Stimulated activated CD4-positive, alpha-beta T cell treated with anti-CD3 and anti-CD28 coated beads, TNF-alpha, amount 100 ng/mL, for 1 hour (primary cell): ENCODE measurements at places on chromosomes 1 and 21.

DNA sequence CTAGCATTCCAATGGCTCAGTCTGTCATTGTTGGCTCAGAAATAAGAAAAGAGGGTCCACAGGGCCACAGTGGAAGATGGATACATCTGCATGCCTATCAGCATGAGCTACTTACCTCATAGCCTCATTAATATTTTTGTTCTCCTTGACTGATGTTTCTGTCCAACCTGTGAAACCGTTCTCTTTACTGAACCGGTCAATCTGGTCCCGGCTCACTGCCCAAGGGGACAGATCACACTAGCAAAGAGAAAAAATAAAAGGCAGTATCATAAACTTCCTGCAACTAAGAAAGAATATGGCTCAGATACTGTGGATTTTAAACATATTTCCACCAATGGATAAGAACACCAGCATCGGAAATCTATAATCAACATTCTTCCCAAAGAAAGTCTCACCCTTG lies 4.7 kb downstream of the RAB29 start:
- no peak for DNase-seq

DNA sequence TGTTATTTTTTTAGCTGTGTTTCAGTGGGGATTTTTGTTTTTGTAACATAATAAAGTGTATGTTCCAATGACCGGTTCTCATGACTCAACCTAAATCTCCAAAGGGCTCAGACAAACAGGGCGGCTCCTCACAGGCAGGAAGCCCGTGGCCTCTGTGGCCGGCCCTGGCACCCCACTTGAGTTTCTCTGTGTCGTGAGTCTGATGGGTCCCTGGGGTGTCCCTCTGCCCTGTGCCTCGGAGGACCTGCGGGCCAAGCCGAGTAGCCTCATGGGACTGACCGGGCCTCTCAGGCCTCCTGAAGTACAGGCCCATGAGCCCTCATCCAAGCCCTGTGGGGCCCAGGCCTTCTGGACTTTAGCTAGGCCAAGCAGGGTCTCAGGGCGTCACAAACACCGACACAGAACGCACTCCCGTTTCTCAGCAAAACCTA lies 16.1 kb upstream of the CCDC27 start:
- DNase-seq: no peak

- no peak for DNase-seq
Observed at GRCh38 chr1:97207868-97208267, 486.3 kb downstream of the PTBP2 start.

- no peak for DNase-seq
Observed at GRCh38 chr1:25560001-25560400, 16.6 kb downstream of the LDLRAP1 start.

DNA sequence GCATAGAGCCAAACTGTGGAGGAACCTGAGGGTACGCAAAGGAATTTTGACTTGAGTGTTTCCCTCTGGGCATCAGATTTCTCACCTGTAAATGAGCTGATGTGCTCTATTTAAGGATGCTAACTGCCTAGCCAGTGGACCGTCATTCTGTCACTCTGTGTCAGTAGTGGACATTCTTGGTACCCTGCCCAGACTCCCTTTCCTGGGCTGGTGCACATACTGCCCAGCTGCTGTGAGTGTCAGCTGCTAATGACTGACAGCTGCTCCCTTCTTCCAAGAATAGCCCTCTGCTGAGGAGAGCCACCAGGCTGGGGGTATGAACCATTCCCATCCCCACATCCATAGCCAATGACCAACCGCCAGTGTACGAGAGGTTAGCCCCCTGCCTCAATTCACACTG lies 193.1 kb upstream of the DAB1 start:
- no peak for DNase-seq

- DNase-seq: no peak
Observed at GRCh38 chr1:109091839-109092193, 1.3 kb downstream of the TMEM167B start.

GRCh38 chr1:156505679-156506298 lies 5.2 kb upstream of the MEF2D start:
- no peak for DNase-seq

DNA sequence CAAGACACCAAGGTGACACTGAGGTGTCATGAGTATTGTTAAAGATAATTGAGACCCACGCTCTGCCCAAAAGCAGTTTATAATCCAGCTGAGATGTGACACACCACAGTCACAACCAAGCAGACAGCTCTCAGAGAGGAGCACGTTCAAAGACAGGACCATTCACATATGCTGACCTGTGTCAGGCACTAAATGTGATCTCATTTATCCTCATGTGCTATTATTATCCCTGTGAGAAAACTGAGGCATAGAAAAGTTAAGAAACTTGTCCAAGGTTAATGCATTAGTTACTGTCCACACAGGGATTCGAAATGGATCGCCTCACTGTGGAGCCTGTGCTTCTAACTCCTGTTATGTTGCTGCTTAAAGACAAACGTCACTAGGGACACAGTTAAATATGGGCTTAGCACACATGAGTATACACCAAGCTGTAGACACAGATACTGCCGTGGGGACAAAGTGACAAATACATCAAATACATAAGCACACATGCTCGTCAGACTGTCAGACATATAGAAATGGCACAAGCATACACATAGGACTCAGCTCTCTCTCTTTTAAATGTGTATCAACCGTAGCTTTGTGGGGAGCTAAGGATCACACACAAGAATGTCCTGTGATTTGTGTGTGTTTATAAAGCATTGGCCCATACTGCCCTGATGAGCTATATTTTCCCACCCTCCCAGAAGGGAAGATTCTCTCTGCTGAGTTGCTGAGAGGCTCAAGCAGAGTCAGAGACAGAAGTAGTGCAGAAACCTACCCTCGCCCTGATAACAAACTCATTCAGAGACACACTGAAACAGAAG lies 3.5 kb upstream of the IGSF8 start:
- no peak for DNase-seq

DNA sequence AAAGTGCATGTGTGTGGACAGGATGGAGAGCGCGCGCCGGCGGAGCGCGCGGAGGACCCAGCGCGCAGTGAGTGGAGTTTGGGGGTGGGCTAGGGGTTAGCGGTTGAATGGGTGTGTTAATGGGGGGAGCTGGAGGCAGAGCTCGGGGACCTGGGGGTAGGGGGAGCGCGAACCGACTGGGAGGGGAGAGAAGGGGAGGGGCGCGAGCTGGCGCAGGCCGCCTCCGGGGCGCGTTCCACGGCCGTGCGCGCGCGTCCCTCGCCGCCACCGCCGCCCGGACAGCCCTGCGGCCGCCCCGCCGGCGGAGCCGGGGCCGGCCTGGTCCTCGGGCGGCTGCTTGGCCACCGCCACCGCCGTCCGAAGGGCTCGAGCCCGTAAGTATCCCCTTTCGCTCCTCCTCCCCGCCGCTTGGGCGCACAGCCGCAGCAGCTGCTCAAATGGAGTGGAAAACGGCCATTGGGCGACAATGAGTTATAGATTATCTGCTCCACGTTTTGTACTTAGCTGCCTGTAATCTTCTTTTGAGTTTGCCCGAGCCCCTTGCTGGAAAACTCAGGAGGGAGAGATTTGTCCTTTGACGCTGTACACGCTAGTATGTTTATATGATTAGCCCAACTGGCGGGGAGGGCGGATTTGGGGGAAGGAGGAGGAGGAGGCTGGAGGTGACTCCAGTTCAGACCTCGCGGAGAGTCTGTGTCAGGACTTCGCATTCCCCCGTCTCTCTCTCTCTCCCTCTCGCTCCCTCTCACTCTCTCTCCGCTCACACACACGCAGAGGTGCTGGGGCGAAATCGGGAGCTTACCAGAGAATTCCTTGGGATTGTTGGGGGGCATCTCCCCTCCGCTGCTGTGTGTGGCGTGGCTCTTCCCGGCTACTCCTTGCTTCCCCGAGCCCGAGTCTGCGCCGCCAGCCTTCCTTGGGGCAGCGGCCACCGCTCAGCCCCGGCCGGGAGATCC lies at the start of gene ADGRL2:
Gene ADGRL2, plus strand, starts transcription at position 240 of the 956 bp plus-strand sequence. CDS start 36,051 bp downstream, outside the sequence.
- DNase-seq: no peak

DNA sequence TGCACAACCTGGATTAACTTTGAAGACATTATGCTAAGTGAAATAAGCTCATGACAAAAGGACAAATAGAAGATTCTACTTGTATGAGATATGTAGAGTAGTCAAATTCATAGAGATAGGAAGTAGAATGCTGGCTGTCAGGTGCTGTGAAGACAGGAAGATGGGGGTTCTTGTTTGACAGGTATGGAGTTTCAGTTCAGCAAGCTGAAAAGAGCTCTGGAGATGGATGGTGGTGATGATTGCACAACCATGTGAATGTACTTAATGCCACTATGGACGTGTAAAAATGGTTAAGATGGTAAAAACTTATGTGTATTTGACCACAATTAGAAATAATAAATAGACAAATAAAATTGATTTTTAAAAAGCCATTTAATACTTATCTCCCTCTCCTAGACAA lies 169.8 kb upstream of the DUSP10 start:
- DNase-seq: no peak

DNA sequence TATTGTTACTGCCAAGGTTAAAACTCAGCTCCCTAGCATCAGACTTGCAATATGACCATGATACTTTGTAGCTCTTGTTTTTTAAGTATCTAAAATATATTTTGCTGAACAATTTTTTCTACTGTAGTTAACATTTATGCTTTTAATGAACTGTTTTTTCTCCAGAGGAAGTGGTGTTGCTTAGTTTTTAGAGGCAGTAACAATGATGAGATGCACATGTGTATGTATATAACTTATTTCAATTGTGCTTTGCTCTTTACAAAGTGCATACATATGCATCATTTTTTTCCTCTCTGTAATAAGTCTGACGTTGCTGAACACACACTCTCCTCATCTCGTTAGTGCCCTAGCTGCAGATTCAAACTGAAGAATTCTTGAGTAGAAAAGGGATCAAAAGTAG lies 418.8 kb downstream of the ZP4 start:
- no peak for DNase-seq

- DNase-seq: no peak
Observed at GRCh38 chr1:201633811-201634210, 94.9 kb downstream of the NAV1 start.

GRCh38 chr1:228362141-228362883 lies 44.3 kb downstream of the TRIM11 start:
- no peak for DNase-seq

DNA sequence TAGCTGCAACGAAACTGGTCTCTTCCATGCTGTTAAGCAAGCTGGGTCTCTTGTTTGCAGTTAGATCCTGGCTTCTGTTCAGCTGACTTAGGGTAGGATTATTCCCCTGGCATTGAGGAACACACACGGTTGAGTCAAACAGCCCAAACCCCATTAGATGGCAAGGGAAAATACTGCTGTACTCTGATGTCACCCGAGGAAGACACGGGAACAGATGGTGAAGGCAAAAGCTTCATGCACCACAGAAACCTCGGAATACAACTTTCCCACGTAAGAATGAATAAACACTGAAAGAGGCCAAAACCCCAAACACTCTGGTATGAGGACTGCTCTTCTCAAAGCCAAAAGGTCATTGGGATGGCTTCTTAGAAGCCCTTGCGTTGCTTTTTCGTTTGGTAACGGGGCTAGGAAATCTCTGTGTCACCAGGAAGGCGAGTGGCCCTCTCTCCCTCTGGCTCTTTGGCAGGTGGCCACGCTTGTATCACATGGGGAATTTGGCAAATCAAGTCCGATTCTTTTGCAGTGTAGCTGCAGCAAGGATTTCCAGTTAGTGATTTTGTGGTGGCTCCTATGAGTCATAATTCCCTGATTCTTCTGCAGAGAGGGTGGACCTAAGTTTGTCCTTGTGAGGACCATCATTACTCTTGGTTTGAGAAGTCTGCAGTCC lies 16.7 kb upstream of the LYST start:
- DNase-seq: no peak

DNA sequence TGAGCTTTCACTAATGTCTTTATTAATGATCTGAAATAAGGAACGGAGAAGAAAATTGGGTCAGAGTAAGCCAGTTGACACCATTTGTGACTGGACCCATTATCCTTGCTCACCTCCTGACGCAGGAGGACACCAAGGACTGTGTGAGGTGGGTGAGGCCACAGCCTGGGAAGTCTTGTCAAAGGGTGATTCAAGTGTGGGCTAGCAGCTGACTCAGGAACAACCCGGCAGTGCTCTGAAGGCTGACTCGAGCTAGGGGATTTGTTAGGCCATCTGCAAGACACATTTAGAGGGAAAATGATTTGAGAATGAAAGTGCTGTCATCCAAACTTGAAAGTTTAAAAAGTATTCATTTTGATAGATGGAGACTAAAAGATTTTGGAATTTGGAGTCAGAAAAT lies 21.2 kb downstream of the PRRX1 start:
- no peak for DNase-seq

GRCh38 chr1:155125946-155126555 lies 1.6 kb upstream of the EFNA1 start:
- no peak for DNase-seq

- no peak for DNase-seq
Observed at GRCh38 chr1:180542838-180543145, 16.0 kb upstream of the OVAAL start.

DNA sequence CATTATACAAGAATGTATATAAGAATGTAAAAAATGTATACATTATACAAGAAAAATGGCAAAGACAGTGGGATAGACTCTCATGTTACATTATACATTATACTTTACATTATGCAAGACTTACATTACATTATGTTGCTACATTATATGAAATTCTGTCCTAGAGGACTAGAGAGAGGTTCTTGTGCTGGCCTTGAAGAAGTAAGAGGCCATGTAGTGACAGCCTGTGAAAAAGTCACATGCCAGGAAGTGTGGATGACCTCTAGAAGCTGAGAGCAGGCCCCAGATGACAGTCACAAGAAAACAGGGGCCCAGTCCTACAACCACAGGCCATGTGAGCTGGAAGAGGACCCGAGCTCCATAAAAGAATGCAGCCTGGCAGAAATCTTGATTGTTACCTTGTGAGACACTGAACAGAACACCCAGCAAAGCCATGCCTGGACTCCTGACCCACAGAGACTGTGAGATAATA lies 30.5 kb upstream of the AHCYL1 start:
- DNase-seq: no peak

- DNase-seq: no peak
Observed at GRCh38 chr1:116420417-116421200, 47.6 kb downstream of the ATP1A1 start.

GRCh38 chr1:186152620-186153239 lies 222.3 kb downstream of the TPR start:
- DNase-seq: no peak

DNA sequence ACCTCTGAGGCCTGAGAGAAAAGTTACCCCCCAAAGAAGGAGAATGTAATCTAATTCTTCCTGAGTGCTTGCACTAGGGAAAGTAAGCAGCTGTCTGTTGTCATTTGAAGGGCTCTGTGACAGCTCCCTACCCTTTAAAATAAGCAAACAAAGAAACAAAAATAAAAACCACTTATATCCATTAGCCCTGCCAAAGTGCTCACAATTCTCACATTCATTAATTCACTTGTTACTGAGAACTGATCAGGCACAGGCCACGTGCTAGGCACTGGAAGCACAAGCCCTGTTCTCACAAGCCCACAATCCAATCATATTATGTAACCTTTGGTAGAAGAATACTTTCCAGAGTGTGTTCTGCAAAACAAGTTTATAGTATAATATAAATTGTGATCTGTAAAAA lies 199.4 kb downstream of the ZC3H11B start:
- DNase-seq: no peak

GRCh38 chr1:234476172-234476571 lies 2.8 kb downstream of the TARBP1 start:
- DNase-seq: no peak
